Activated T-cell treated with anti-CD3 and anti-CD28 coated beads, Interleukin-2, amount 50 U/mL, for 72 hours (primary cell): ENCODE measurements at places on chromosomes 5 and 9.

DNA sequence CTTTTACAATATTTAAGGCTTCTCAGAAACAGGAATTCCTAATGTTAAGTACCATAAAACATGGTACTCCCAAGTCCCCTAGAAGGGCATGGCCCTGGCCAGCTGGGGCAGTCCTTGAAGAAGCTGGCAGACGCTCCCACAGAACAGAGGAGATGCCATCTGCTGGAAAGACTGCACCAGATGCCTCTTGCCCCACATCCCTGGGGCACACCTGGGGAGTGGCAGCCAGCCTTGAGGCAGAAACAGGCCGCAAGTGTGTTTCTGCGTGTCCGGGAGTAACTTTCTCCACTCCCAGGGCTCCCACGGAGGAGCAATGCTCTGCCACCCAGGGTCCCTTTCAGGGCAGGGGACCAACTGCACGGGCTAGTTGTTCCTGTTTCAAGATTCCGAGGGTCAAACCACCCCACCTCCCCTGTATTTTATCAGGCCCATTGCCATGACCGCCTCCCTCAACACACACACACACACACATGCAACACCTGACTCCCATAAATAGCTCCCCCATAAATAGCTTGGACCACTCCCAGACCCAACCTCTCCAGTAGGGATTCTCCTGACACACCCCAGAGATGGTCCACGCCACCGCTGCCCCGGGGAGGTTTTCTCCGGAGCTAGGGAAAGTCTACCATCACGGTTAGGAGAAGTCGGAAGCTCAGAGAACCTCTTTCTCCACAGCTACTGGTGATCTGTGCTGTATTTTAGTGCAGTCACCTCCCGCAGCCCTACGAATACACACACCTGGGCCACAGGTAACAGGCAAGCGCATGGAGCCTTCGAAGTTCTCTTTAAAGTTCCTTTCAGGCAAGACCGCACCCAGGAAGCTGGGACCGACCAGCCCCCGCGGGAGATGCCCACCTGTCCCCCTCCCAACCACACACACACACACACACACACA is 1.5 kb downstream of the SPOCK1 start:
- no peak for DNase-seq

- DNase-seq = no peak
Observed at GRCh38 chr9:84207491-84207951, 133.0 kb downstream of the SLC28A3 start.

DNA sequence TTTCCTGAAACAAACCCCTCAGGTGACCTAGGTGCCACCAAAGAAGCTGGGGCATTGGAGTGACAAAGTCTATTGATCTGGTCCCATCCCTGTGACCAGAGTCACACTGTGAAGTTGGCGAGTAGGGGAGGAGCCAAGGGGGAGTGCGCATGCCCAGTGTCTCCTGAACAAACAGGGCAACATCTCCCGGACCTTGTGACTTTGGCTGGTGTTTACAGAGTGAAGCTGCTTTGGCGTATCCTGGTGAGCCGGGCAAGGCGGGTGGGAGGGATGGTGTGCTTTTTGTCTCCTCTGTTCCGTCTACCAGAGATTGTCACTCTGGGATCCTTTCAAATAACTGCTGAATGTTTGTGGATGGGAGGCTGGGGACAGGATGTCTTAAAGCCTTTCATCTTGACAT is 204.5 kb downstream of the HSPA4 start:
- no peak for DNase-seq

- peak; percentile 11 for DNase-seq
Observed at GRCh38 chr9:107246259-107247254, 36.5 kb upstream of the RAD23B start.
